CD4-positive, alpha-beta T cell treated with Interleukin-17A for 4 hours (primary cell): ENCODE measurements at places on chromosomes 4 and X.

- no peak for DNase-seq
Observed at GRCh38 chr4:47061435-47061834, 30.1 kb downstream of the GABRB1 start.

GRCh38 chr4:163613383-163613782 is 118.9 kb downstream of the TMA16 start:
- no peak for DNase-seq

GRCh38 chr4:47418147-47418546 is 45.4 kb downstream of the COMMD8 start:
- no peak for DNase-seq

DNA sequence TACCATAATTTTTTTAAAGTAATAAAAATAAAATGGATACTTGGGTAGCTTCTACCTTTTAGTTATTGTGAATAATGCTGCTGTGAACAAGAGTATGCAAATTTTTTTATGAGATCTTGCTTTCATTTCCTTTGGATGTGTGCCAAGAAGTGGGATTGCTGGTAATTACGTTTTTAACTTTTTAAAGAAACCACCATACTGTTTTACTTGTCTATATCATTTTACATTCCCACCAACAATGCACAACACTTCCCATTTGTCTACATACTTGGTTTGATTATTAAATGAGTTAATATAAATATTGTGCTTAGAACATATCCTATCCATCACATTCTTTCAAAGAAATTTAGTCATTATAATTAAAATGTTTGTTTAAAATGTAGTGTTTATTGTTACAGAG is 3.9 kb upstream of the SULT1B1 start:
- DNase-seq, result no peak

DNA sequence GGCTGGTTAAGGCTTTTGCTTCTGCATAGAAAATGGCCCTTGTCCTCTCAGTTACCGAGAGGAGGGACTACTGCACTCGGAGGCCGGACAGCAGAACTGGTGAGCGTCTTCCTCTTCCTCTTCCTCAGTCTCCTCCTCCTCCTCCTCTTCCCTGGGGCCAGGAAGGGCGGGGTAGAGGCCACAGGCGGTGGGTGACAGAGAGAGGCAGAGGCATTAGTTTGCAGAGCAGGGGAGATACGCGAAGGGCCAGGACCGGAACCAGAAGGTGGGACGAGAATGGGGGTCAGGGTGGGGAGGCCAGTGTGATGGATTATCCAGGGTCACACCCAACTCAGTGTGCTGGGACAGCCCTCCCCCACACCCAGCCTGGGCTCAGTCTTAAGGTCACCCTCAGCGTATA is 14.5 kb downstream of the IQSEC2 start:
- no peak for DNase-seq

DNA sequence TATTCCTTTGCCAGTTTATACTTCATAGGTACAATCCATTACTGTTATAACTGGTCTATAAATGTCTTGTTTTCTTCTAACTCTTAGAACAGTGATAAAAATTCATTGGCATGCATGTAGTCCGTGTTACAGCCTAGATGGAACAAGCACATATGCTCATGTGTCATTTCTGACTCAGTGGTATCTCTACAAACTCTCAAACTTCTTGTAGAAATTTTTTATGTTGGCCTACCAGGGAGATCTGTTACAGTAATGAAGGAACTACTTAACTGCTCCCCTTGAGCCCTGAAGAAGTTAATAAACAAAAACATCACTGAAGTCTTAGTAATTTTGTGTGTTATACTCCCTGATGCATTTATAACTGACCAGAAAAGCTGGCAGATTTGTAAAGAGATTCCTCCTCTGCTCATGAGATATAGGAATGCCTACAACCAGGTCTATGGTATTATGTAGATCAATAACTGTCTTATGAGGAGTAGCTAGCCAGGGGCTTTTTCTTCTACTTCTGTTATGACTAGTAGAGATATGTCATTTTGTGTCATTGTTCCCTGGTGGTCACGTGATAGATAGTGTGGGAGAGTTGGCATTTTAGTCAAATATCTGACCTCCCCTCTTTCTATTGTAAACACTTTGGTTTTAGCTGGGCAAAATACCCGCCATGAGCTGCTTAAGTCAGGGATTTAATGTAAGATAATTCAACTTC is 53.7 kb upstream of the FAAH2 start:
- DNase-seq, result no peak

DNA sequence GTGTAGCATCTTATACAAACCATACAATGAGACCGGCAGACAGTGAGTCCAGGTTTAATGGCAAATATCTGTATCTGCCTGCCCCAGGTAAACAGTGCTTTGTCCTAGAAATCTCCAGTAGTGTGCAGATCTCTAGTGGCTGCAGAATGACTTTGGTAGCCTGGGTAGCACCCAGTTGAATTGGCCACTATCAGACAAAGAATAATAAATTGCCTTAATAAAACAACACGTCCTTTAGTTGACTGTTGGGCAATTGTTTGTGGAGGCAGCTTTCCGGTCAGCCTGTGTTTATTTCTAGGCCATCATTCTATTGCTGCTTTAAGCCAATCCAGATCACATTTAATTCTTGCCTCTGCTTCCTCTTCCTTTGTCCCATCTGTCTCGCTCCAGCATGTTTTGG is 52.5 kb downstream of the SNX25 start:
- no peak for DNase-seq

DNA sequence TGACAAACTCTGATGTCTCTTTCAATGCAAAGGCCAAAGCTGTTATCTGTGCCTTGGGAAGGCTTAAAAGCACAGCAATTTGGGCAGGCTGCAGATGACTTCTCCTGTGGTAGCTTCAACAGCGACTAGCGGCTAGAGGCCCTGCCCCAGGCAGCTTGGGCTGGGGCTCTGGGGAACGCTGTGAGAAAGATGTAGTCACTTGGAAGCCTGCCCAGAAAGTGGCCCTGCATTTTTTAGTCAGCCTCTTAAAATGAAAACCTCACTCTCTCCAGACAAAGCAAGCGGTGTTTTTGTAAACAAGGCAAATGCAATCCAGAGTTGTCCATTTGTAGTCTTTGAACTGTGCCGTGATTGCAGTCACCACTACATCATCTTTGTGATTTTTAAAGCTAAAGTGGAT is 27.5 kb downstream of the PCYT1B start:
- no peak for DNase-seq

DNA sequence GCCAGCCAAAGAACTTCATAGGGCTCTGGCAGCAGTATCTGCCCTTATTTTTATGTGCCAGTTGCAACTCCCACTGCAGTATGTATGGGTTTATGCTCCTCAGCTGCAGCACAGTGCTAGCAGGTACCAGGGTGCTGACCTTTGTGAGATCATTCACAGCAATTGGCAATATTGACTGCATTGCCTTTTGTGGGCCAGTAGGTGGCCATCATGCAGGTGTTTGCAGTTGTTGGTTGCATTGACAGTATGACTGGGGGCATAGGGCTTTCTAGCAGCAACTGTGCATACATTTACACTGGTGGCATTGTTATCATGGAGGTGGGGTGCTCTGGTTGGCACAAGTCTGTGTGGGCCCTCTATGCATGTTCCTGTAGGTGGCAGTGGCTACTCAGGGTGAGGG is 42.5 kb downstream of the FAAH2 start:
- no peak for DNase-seq

DNA sequence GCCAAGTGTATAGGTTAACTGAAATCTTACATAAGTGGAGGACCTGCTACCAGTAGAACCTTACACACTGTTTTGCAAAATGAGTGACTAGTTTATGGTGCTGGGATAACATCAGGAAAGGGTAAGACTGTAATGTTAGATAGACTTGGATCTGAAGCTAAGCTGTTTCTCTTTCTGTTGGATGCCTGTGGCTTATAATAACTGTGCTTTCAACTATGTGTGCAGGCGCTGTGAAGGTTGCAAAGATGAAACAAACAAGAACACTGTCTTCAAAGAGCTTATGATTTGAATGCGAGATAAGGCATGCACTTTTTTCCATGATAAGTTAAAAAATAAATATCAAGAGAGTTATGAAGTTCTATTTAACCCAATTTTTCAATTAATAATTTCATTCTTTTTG is 34.5 kb upstream of the LCORL start:
- no peak for DNase-seq

DNA sequence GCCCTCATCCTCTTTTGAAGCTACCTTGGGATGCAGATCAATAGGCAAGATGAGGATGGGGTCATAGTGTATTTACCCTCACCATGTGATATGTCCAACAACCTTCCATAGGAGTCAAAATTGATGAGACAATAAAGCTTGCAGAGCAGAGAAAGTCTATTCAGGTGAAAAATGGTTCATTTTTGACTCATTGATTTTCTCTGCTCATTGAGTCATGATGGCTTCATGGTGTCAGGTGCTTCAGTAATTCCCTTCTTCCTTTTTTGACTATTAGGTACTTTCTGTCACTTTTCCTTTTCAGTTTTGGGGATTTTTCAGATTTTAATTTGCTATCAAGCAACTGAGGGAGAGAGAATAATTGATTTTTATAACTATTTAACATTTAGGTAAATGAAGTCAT is 55.9 kb upstream of the IL2 start:
- DNase-seq, result no peak

GRCh38 chr4:99886146-99886545 is 8.1 kb downstream of the LAMTOR3 start:
- no peak for DNase-seq

DNA sequence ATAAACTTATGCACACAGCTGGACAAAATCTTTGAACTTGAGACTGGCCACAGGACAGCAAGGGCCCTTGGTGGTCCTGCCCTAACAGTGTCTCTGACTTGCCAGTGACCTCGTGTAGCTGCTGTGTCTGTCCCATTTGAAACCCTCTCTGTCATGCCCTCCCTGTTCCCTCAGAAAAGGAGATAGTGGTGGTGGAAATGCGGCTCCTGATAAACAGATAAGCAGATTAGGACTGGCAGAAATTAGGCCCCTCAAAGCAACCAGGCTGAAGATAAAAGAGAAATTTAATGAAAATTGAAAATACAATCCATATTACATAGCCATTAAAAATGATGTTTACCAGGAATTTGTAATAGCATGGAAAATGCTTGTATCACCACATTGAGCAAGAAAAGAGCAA is 136.6 kb upstream of the ATP6AP2 start:
- DNase-seq, result no peak

- no peak for DNase-seq
Observed at GRCh38 chr4:64497491-64497890, 88.2 kb upstream of the TECRL start.

DNA sequence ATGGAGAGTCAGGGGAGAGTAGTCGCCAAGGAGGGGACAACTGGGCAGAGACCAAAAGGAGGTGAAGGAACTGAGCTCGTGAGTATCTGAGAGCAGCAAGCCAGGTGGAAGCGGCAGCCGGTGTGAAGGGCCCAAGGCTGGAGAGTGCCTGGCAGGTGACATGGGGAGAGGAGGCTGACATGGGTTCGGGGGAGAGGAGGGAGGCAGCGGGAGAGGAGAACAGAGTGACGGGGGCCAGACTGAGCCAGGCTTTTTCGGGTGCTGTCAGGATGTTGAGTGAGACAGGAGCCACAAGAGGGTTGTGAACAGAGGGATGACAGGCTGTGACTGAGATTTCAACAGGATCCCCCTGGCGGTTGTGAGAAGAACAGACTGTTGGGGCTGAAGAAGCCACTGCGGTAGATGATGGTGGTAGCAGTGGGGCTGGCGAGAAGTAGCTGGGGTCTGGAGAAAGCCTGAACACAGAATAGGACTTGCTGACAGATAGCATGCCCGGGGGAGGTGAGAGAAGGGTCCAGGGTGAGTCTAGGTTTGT is 5.7 kb downstream of the ELK1 start:
- peak; percentile 23 for DNase-seq

DNA sequence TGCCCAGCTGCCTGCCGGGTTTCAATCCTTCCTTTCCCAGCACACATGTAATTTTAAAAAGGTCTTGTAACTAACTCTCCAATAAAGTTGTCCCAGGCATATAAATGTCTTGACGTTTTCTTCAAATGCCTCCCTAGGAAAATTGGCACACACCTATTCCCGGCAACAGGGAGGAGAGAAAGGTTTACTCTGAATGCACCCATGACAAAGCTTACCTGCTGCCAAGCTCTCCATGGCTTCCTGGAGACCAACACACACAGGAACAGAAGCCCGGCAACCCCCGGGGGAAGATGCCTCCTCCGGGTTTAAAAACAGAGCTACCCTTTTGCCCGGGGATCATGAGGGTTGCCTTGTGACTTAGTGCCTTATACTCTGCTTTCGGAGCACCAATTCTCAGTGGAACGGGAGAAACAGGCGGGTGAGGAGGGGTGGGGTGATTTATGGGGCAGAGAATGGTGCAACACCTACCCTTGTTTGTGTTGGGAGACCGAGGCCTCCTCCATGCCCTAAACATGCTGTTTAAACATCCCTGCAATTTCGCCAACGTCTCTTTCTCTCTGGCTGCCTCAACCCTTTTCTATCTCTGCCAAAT is 4.8 kb upstream of the GYG2 start:
- DNase-seq, result no peak

GRCh38 chrX:4091046-4091760 is 377.8 kb upstream of the PRKX start:
- DNase-seq, result no peak

DNA sequence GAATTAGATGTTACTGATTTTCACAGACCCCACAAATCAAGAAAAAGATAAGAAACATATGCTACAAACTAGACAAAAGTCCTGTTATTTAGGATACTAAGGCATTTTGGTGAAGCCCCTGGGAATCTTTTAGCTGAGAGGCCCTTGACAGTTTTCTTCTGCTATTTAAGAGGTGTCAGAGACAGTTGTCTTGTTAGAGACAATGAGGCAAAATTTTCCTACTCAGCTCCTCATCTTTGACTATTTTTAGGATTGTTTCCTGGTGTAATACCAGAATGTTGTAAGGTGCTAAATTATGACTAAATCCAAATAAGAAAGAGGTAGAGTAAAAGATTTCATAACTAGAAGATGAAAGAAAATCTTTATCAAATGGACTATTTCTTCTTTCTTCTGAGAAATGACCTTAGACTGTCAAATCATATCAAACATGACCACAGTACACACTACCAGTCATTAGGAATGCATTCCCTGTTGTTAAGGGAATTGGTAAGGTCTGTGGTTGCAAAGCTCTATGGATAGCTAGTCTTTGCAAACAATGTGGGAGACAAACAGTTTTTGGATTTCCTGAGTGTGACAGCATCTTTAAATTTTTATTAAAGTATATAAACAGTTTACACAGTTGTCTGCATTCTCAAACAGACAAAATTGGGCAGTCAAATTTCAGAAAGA is 926.1 kb downstream of the ADGRL3 start:
- DNase-seq, result no peak
